NCI-H1694 (cell line): ENCODE measurements at places on chromosomes 4 and X.

- peak; percentile 8 for DNase-seq
These were observed 755 bp downstream of the KLHL8 start for GRCh38 chr4:87219632-87220093.

- no peak for DNase-seq
These were observed 67.9 kb downstream of the TAB3 start for GRCh38 chrX:30821116-30821515.

DNA sequence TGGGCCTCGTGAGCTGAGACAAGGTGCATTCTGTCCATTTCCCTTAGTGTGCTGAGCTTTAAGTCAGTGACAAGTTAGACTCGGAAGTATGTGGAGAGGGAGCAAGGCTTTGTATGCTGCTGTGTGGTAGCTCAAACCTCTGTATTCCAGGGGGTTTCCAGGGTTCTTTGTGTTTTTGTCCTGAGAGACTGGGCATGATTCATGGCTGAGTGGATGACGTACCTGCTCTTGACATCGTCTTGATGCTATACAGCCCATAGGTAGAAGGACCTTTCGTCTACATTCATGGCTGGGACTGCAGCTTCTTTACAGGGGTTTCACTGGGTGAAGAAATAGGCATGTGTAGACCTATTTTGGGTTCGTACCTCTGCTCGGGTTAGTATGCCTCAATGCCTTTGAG lies 162.7 kb upstream of the WDR1 start:
- no peak for DNase-seq

DNA sequence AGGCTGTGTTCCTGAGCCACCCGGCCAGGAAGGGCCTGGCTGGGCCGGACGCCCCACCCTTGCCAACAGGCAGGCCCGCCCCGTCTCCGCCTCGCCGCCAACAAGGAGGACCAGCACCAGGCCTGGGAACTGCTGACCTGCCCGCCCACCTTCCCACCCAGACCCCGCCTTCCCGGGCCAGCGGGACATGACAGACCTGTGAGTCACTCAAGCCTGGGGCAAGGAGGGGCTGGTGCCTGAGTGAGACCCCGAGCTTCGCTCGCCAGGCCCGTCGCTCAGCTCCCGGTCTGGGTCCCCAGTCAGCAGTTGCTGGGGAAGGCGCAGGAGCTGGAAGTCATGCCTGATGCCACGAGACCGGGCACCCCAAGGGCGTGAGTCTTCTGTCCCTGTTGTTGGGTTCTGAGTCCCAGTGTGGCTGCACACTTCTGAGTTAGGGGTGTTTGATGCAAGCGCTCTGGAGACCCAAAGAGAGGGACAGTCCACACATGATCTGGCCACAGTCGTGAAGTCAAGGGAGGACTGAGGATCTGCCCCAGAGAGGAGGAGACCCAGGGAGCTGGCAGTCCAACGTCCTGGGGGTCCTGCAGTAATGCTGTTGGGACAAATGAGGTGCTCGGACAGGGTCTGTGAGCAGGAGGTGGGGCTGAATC lies at the start of gene DNASE1L1:
Gene DNASE1L1 (minus strand): TSS at position 33 of the 650 bp plus-strand sequence. CDS start 3,686 bp downstream, outside the sequence.
- DNase-seq: no peak

DNA sequence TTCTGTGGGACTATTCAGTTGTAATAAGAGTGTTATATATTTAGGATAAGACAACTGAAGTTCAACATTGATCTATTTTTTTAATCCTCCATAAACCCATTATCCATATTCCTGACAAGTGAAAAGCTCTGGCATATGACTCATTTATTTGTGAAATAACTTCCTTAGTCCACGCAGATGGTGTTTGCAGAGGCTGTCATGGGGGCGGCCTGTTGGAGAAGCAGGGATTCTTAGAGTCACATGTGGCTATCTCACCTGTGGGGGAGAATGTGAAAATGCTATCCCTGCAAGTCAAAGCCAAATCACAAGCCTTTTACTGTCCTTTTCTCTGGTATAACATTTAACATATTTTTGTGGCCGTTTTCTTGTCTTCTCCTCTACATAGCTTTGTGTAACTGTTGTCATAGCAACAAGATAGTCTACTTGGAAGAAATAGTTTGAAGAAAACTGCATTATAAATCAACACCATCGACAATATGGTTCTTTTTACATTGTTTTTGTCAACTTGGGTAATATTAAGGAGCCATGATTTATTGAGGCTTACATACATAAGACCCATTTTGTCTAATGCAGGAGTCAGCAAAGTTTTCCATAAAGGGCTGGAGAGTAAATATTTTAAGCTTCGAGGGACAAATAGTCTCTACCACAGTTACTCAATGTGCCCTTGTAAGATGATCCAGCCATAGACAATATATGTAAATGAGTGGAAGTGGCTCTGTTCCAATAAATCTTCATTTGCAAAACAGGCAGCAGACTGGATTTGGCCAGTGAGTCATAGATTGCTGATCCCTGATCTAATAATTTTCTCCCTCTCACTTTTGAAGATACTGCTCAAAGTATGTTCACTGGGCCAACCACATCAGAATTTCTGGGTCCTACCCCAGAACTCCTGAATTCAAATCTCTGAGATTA lies 395.0 kb downstream of the DTHD1 start:
- no peak for DNase-seq
